ENCODE measurements at places on chromosomes 2 and 18. TPM values are rescaled to one million over a fixed set of nuclear protein-coding genes. Genes with fewer than 3 reads are reported as not detected.

GRCh38 chr2:225002656-225003045 is 39.6 kb downstream of the DOCK10 start:
- no peak for DNase-seq

GRCh38 chr2:156625360-156626170 is 189.4 kb downstream of the GPD2 start:
- DNase-seq, result no peak

ZAP70 gene
- 7.8 TPM for total RNA-seq

PXDN gene
- total RNA-seq, result 224 TPM
